ENCODE measurements at places on chromosomes 2 and 18.

DNA sequence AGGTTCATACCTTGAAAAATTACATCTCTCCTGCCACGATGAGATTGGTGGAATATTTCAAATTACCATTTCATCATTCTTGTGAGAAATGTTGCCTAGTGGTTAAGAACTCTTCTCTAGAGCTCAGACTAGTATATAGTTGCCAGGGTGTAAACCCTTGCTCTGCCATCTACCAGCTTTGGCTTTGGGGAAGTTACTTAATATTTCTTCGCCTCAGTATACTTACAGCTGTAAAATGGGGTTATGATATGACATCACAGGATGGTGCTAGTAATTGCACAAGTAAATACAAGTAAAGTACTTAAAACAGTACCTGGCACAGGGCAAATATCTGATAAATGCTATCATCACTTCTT lies 1.5 kb downstream of the SPOPL start:
- peak overlapping the region; percentile 97 for H3K4me3 ChIP-seq
- no peaks in the 10 kb centered on the region for H3K36me3 ChIP-seq
- H3K4me1 ChIP-seq, result no peaks in the 10 kb centered on the region
- DNase-seq, result no peak

- no peaks in the 10 kb centered on the region for H3K4me1 ChIP-seq
- H3K27ac ChIP-seq, result peak overlapping the region; percentile 88
- H3K27me3 ChIP-seq, result no peaks in the 10 kb centered on the region
- H3K36me3 ChIP-seq, result no peaks in the 10 kb centered on the region
- H3K4me3 ChIP-seq, result peak overlapping the region; percentile 58
Observed at GRCh38 chr2:54330926-54331835, 75.2 kb upstream of the TSPYL6 start.

DNA sequence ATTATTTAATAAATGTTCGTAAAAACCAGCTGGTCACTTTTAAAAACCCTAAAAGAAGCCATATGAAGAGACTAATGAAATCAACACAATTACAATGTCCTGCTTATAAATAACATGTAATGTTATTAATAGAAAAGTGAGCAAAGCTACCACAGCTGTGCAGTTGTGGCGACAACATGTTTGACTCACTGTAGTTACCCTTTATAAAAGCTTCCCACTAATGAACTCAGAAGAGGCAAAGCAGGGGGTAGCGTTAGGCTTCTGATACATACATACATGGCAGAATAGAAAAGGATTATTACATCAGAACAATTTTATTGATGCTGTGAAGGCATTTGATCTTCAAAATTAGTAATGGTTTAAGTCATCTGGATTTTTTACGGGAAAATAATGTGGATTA lies 219.7 kb downstream of the SLC4A10 start:
- no peaks in the 10 kb centered on the region for H3K36me3 ChIP-seq
- H3K4me3 ChIP-seq, result no peak overlapping the region
- H3K27me3 ChIP-seq, result no peaks in the 10 kb centered on the region
- DNase-seq, result no peak
- H3K27ac ChIP-seq, result no peak overlapping the region

- H3K27ac ChIP-seq, result no peak overlapping the region
- no peaks in the 10 kb centered on the region for H3K4me1 ChIP-seq
- no peaks in the 10 kb centered on the region for H3K36me3 ChIP-seq
- H3K27me3 ChIP-seq, result no peaks in the 10 kb centered on the region
- no peak for DNase-seq
- H3K4me3 ChIP-seq, result no peak overlapping the region
Observed at GRCh38 chr2:196399722-196400691, 228.6 kb upstream of the STK17B start.

DNA sequence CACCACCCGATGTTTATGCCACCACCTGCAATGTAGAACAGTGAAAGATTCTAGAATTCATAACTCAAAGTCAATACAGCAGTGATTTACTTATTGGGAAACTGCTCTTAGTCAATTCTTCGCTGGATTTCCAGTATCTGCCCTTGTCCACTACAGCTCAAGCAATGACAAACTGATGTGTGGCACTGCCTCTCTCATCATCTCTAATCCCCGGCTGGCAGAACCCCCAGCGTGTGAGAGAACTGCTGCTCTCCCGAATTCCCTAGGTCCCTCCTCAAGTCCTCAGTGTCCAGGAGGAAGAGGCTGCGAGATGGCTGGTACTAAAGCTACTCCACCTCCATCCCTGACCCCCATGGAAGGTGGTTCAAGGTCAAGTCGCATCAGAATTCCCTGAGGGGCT lies 1.6 kb downstream of the TXNL4A start:
- H3K27ac ChIP-seq, result no peak overlapping the region
- H3K4me3 ChIP-seq, result no peak overlapping the region
- no peaks in the 10 kb centered on the region for H3K36me3 ChIP-seq
- H3K27me3 ChIP-seq, result no peaks in the 10 kb centered on the region

Measured in uterus (tissue), 4 donors.